ENCODE measurements at places on chromosomes 11 and 22.

GRCh38 chr11:94678901-94679300 lies 89.3 kb upstream of the AMOTL1 start:
- peak; percentile 71 for DNase-seq

DNA sequence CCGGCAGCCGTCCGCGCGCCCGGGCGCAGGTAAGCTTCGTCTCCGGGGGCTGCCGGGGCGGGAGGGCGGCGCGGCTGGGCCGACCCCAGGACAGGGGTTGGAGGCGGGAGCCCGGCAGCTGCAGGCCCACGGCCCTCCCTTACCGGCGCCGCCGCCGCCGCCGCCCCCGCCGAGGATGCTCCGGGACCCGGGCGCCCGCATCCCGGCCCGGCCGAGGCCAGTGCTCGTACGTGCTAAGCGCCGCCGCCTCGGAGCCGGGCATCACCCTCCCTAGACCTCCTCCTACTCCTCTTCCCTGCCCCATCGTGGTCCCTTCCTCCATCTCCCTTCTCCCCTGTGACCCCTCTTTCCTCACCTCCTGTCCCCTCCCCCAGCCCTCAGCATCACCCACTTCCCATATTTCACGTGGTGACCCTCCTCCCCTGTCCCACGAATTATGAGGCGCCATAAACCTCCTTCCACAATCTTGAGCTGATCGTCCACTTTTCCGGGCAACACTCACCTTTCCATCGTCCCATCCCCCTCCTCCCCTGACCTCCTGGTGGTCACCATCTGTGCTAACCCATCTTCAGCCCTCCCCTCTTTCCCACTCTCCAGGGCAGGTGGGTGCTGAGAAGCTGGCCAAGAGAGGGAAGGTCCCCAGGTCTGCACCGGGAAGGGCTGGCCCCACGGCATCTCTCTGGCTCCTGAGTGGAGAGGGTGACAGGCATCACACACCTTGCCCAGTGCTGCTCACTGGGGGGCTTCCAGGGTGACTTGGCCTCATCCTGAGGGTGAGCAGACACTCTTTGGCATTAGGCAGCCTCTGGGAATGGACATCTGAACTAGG lies 612 bp downstream of the ASPHD2 start:
- DNase-seq: no peak

- DNase-seq: no peak
Observed at GRCh38 chr22:44728761-44729324, 23.5 kb upstream of the ARHGAP8 start.

DNA sequence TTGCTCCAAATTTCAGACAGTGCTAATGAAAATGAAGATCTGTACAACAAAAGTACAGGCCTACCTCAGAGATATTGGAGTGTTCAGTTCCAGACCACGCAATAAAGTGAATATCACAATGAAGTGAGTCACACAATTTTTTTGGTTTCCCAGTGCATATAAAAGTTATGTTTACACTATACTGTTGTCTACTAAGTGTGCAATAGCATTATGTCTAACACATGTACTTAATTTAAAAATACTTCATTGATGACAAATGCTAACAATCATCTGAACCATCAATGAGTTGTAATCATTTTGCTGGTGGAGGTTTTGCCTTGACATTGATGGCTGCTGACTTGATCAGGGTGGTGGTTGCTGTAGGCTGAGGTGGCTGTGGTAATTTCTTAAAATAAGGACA lies 60.6 kb upstream of the E2F8 start:
- DNase-seq: no peak

- DNase-seq: no peak
Observed at GRCh38 chr11:131300439-131300717, 70.0 kb upstream of the NTM start.

DNA sequence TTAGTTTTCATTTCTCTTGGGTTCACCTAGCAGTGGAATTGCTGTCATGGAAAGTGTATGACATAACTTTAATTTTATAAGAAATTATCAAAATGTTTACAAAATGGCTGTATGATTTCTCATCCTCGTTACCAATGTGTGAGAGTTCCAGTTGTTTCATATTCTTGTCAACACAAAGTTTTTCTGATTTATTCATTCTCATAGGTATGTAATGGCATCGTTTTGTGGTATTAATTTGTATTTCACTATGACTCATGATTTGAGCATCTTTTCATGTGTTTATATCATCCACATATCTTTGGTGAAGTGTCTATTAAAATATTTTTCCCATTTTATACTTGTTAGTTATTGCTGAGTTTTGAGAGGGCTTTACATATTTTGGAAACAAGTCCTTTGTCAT lies 5.5 kb downstream of the FAM111B start:
- DNase-seq: no peak

DNA sequence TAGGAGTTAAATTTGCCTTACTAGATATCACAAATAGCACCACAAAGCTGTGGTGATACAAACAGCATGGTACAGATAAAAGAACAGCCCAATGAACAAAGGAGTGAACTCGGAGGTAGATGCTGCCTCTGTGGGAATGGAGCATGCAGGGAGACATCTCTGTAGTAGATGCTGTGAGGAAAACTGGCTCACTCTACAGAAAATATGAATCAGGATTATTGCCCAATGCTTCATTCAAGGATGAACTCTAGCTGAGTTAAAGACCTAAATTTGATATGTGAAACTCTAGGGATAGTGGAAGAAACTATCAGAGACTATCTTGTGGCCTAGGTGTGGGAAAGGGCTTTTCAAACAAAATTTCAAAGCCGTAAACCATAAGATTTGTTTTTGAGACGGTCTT lies 15.3 kb upstream of the CAPN5 start:
- DNase-seq: no peak

DNA sequence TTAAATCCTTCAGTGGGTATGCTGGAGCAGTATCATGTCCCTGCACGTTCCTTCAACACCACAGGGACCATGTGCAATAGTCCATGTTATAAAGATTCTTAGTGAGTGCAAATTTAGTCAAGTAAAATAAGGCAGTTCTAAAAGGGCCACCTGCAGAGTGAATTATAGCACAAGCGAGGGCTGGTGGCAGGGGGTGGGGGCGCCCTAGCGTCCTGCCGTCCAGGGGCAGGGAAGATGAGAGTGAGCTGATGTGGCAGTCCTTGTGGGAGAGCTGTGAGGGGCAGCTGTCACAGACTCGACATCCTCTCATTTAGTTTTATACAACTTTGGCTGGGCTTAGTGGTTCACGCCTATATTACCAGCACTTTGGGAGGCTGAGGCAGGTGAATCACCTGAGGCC lies 29.1 kb downstream of the FAM118A start:
- no peak for DNase-seq

DNA sequence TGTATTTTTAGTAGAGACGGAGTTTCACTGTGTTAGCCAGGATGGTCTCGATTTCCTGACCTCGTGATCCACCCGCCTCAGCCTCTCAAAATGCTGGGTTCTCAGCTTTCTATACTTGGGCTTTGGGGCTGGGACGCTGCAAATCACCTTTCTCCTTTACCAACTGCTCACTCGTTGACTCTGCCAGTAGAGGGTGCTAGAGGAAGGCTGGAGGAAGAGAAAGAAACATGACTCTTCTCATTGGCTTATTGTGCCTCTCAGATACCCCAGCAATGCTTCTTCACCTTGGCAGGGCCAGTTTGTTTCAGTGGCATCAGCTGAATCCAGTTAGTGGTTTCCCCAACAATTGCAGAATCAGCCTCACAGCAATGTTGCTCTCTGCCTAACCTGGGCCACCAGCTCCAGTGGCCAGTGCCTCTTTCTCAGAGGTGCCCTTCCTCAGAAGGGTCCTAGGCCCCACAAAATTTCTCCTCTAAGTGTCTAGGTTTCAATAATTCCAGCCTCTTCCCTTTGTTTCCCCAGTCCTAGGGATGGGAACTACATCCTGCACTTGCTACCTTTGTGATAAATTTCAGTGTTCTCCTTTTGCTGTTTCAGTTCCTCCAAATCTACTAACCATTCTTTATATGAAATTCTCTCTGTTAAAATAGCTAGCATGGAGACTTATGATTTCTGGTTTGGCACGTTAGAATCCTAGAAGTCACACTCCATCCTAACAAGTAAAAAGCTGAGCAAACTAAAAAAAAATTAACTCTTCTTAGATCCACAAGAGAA lies 71.5 kb upstream of the VSTM5 start:
- DNase-seq: peak; percentile 82

DNA sequence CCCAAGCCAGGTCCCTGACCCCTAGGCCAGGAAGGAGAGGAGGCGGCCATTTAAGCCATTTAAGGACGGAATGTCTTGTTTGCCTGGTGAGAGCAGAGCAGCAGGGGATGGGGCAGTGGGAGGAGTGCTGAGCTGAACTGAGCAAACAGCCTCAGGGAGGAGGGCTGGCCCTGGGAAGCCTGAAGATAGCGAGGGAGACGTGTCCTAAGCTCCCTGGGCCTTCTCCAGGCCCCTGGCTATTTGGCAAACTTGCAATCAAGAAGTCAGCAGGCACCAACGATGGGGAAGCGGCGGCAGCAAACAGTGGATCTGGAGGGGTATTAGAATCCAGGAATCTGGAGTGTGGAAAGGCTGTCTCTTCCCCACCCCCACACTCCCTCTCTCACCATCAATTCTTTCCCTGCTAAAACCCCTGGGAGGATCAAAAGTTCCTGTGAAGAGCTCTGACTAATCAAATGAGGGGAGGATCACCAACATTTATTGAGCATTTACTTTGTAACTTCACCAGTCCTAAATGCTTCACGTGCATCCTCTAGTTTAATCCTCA lies 8.8 kb downstream of the BCL9L start:
- peak; percentile 65 for DNase-seq

DNA sequence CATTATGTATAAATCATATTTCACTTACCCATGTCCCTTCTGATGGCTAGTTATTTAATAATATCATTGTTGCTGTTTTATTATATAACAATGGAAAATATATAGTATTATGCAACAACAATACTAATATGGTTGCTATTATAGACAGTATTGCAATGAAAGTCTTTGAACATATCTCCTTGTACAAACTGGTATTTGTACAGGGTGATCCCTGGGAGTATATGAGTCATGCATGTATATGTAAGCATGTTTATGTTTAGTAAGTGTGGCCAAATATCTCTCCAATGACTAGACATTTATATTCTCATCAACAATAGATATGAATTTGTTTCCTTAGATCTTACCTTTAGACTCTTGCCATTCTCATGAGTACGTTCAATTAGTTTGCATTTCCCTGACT lies 55.9 kb downstream of the KCNC1 start:
- peak; percentile 93 for DNase-seq

DNA sequence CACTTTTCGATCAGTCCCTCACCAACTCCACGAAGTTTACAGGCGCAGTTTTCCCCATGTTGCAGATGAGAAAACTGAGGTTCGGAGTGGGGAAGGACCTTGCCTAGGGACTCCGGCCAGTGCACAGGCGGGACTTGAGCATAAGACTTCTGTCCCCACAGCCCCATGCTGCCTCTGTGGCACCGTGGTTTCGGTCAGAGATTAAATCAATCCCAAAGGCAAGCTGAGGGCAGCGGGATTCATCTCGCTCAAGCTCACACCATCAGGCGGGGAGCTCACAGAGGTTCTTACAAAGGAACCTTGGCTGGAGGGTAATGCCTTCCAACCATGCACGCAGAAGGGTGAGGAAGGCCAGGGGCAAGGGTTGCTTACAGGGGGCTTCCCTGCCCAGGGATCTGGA lies 115.5 kb downstream of the PHF21B start:
- no peak for DNase-seq

DNA sequence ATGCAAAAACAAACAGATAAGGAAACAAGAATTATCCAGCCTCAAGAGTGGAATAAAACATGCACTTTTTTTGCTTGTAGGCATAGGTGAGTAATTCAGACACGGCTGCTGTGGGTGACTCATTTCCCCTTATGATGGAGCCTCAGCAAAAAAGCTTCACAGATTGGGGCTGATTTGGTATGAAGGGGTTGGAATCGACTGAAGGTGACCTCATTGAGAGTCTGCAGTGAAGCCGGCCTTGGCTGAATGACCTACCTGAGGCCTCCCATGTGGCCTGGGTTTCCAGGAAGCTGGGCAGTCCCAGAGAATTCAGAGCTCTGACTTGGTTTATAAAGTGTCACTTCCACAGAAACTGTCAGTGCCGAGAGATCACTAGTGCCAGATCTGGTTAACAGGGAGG lies 34.2 kb upstream of the VPREB1 start:
- DNase-seq: peak; percentile 93

DNA sequence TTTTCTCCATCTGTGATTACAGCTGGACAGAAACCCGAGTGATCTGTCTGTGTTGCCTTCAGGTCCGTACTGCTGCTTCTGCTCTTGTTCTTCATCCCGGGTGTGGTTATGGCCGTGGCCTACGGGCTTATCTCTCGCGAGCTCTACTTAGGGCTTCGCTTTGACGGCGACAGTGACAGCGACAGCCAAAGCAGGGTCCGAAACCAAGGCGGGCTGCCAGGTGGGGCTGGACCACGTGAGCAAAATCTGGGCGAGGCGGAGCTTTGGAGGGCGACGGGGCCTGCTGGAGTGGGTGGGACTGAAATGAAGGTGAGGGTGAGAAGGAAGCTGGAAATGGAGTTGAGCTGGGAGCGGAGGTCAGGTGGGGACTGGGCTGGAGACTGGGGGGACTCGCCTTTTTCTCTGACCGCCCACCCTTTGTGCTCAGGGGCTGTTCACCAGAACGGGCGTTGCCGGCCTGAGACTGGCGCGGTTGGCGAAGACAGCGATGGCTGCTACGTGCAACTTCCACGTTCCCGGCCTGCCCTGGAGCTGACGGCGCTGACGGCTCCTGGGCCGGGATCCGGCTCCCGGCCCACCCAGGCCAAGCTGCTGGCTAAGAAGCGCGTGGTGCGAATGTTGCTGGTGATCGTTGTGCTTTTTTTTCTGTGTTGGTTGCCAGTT lies 11.1 kb downstream of the CCKBR start:
- no peak for DNase-seq

DNA sequence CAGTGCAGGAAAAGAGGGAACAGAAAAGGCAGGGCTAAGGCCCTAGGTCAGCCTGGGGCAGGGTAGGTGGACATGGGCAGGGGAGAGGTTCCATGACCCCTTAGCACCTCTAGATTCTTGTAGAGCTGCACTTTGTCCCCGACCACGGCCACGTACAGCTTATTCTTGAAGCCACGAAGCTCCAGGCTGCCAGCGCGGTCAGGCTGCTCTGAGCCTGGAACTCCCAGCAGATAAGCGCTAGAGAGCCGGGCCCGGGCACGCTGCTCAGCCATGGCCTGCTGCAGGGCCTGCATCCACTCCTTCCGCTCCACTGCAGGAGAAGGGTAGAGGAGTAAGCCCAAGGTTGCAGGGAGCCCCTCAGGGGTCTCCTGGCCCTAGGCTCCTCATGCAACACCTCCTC lies 36.1 kb upstream of the PDE2A start:
- DNase-seq: no peak

GRCh38 chr11:88275636-88276035 lies 61.9 kb downstream of the CTSC start:
- DNase-seq: peak; percentile 36
